ENCODE measurements at places on chromosomes 7 and 10. TPM values are rescaled to one million over a fixed set of nuclear protein-coding genes. Genes with fewer than 3 reads are reported as not detected.

SFRP5 gene
- total RNA-seq = not detected

DNA sequence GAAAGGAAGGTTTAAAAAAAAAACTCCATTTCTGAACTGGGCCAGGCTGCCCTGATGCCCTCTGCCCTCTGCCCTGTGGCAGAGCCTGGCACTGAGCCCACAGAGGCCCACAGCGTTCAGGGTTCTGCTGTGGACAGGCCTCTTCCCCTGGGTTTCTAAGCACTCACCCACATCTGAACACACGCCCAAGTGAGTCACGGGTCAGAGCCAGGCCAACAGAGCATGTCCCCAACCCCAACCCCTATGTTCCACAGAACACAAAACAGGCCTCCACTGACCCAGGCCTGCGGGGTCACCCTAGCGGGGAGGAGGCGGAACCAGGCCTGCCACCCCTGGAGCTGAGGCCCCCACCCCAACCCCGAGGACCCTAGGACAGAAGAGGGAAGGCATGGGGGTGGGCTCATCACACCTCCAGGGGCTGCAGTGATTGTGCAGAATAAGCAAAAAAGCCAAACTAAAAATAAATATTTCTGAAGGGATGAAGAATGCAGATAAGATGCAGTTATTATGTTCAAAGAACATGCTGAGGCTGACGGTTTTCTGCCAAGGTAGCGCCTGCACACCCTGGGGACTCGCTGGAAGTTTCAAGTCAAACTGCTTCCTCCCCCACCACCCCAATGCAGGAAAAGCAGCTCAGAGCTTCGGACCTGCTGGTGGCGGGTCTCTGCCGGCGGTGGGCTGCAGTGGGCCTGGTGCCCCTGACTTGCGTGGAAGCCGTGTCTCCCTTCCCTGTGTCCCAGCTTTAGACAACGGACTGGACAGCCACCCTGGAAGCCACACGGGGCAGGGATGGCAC, 5.4 kb downstream of the WDR86 start:
- peak; percentile 92 for DNase-seq

ADCYAP1R1 gene
- total RNA-seq = not detected

- DNase-seq = no peak
These were observed 177.1 kb downstream of the CDK14 start for GRCh38 chr7:90773269-90773668.

- peak; percentile 92 for DNase-seq
These were observed 7.2 kb downstream of the CPA2 start for GRCh38 chr7:130273933-130274255.

DNA sequence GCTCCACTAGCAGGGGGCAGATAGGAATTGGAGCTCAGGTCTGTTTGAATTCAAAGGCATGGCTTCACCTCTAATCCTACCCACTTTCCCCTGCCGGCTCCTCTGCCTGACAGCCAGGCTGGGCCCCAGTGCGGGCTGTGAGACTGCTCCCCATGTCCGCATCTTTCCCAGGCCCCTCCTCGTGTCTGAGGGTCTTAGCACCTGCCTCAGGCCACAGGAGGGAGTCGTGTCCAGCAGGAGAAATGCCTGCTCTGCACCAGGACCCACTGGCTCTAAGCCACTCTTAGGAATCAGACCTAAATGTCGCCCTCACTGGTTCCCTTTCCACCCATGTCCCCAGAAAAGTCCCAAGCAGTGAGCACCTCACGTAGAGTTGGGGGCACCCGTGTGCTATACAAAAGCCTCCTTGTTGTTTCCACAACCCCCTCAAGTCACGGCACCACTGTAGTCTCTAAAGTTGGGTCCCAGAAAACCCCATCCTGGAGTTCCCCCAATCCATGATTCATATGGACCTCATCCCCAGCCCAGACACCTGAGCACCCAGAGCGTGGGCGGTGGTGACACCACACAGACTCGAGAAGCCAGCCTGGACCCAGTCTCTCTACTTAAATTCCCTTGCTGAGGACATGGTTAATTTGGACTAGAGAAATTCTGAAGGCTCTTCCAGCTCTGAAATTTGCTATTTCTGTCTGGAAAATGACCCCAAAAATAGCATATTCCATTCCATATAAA, 466.4 kb upstream of the ZMIZ1 start:
- no peak for DNase-seq

DNA sequence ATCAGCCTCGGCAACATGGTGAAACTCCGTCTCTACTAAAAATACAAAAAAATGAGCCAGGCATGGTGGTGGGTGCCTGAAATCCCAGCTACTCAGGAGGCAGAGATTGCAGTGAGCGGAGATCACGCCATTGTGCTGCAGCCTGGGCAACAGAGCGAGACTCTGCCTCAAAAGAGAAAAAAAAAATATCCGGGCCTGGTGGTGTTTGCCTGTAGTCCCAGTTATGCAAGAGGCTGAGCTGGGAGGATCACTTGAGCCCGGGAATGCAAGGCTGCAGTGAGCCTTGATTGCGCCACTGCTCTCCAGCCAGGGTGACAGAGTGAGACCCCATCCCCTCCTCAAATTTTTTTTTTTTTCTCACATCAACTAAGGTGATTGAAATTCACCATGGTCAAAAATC, 42.8 kb downstream of the CDC123 start:
- DNase-seq = peak; percentile 23

DNA sequence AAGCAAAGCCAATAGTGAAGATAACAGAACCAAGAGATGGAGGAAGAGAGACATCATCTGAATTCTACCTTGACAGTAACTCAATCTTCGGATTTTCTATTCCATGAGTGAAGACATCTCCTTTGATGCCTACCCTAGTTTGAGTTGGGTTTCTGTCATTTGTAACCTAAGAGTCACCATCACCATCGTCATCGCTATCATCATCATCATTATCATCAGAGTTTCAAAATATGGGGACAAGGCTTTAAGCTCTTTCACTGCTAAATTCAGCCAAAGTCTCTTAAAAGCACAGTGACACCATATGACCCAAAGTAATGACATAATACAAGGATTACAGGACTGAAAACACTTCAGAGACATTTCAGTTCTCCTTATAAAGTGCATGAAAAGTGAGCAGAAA, 57.2 kb downstream of the NEBL start:
- DNase-seq = no peak

- DNase-seq = no peak
These were observed 186.4 kb downstream of the EBF3 start for GRCh38 chr10:129777687-129778086.

DNA sequence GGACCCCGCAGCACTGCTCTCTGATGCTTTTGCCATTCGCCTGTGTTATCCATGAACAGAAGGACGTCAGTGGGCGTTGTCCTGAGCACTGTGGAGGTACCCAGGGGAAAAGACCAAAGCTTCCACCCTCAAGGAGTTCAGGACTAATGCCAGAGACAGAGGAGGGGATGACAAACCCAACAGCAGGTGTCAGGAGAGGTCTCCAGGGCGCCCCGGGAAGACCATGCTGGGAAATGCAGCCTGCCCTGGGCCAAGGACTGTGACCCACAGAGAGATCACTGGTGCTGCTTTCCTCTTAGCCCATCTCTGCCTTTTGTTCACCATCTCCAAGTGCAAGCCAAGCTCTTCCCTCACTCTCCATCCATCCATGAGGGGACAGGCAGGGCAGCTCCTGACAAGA, 166.8 kb upstream of the PFKP start:
- no peak for DNase-seq

- DNase-seq = no peak
These were observed 136.4 kb downstream of the CDC14C start for GRCh38 chr7:49060743-49061142.

DNA sequence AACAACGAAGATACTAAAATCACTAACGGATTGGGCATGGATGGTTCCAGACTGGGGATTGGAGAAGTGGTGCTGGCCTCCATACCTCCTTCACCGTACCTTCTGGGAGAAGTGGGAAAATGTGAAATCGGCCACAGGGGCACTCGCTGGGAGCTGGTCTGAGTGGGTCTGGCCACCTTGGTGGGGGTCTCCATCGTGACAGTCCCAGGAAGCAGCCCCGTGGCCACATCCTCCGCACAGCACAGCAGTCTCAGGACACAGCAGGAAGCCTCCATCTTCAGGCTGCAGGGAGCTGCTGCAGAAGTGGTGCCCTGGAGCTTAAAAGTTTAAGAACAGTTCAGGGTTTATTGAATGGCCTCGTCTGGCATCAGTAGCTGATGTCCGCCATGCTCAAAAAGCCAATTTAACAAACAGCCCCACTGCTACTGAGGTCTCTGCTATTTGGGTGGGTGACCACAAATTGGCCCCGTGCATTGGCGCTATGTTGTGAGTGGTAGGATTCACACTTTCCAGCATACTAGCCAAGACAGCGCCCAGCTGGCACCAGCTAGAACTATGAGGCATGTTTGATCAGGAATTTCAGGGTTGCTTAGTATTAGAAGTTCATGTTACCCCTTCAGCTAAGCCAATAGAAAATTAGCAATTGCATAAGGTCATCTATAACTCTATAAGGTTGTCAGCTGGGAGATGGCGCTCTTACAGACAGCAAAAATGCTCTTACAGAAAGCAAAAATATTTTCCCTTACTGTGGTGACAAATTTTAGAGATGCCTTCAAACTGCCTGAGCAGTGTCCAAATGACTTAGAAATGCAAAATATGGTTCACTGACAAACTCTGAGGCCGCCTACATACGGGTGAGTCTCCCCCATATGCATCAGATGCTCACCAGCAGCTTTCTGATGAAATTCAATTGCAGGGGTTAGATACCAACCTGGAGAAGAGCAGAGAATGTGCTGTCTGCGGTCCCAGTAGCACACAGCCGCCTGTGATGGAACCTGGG, 17.0 kb downstream of the PKD1L1 start:
- DNase-seq = no peak

DNA sequence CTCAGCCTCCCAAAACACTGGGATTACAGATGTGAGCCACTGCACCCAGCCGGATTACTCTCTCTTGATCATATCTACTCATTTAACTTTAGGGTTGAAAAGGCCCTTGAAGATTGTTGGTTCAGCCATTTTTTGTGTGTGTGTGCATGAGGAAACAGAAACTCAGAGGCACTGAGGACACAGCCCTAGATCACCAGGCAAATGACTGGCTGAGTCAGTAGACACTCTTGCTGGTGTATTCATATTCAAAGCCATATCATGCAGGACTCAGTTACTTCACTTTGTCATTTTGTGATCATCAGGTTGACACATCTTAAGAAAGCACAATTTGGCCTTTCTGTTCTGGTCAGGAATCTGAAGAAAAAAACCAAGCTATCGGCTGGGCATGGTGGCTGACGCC, 253.4 kb downstream of the TRIL start:
- DNase-seq = no peak

RSPH10B gene
- not detected for total RNA-seq

FXYD4 gene
- not detected for total RNA-seq

DNA sequence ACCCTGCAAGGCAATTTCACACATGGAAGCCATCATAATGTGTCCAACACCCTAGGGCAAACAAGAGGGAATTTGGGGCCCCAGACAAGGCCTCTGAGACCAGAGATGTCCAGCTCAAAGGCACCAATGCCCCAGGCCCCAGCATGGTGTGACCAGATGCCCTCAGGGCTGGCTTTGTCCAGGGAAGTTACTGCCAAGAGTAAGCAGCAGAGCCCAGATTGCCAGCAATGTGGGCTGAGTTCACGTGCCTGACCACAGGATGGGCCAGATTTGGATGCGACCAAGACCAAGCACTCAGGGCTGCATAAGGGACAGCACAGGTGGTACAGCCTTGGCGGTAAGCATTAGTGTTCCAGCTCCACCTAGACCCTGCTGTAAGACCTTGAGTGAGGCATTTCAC, 12.7 kb downstream of the MYOF start:
- DNase-seq = no peak

INSIG1 gene
- 389 TPM for total RNA-seq

HSPA12A gene
- total RNA-seq = 35.4 TPM

- DNase-seq = no peak
These were observed 27.3 kb downstream of the AHCYL2 start for GRCh38 chr7:129252128-129252527.

GRCh38 chr7:21942955-21943354, 2.7 kb downstream of the CDCA7L start:
- no peak for DNase-seq

- peak; percentile 7 for DNase-seq
These were observed 71.2 kb upstream of the TRIM24 start for GRCh38 chr7:138388673-138389491.

- no peak for DNase-seq
These were observed 316.7 kb upstream of the NPSR1 start for GRCh38 chr7:34341326-34341725.

TEX47 gene
- not detected for total RNA-seq

CHAT gene
- not detected for total RNA-seq

All from fibroblast of villous mesenchyme (primary cell).